ENCODE measurements at places on chromosomes 7 and 10. TPM values are rescaled to one million over a fixed set of nuclear protein-coding genes. Genes with fewer than 3 reads are reported as not detected.

DNA sequence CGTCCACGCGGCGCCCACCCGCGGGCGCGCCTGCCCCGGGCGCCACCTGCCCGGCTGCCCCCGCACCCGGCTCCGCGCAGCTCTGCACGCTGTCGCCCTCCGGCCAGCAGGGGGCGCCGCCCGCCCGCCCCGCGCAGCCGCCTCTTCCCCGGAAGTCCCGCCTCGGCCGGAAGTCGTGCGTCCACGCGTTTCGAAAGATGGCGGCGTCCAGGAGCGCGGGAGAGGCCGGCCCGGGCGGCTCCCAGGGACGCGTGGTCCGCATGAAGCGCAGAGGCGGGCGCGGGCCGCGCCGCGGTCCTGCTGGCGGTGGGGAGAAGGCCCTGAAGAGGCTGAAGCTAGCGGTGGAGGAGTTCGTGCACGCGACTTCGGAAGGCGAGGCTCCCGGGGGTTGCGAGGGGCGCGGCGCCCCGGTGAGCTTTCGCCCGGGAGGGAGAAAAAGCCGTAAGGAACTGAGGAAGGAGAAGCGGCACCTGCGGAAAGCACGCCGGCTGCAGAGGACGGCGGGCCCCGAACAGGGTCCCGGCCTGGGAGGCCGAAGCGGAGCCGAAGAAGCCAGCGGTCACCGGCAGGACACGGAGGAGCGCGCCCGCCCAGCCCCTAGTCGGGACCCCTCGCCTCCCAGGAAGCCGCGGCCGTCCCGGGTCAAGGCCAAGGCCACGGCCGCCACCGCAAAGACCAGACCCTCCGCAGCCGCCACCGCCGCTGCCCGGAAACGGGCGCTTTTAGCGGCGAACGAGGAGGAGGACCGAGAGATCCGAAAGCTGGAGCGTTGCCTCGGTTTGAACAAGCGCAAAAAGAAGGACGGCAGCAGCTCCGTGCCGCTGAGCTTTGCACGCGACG lies at the start of gene NOM1:
NOM1 (plus strand) TSS at position 172 of the 840 bp plus-strand sequence; CDS start at position 198, 26 bp downstream.
- DNase-seq = peak; percentile 74

GRCh38 chr7:102888561-102889233 lies 24.1 kb upstream of the LRRC17 start:
- no peak for DNase-seq

Gene PDE6C
- not detected for total RNA-seq

- DNase-seq = no peak
These were observed 1217.6 kb upstream of the LRRN3 start for GRCh38 chr7:109873296-109873695.

DNA sequence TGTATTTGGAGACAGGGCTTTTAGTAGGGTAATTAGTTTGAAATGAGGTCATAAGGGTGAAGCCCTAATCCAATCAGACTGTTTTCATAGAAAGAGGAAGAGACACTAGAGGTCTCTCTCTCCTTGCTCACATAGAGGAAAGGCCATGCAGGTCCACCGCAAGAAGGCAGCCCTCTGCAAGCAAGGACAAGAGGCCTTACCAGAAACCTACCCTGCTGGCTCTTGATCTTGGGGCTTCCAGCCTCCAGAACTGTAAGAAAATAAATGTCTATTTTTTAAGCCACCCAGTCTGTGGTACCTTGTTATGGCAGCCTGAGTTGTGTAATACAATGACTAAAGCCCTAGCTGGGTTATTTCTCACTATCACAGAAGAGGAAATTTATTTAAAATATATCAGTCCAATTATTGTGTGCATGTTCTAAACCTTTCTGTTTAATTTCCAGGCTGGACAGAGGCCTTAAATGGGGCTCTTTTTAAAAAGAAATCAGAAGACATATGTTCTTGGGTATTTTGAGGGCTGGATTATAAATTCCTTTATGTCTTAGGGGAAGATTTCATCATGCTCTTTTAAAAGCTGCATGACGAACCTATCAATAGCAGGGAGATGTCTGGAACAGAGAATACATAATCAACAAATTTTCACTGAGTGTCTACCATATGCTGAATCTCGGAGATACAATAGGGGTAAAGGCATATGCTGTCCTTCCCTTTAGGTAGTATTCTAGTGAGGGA lies 12.9 kb upstream of the TMEM26 start:
- peak; percentile 25 for DNase-seq

Data from fibroblast of the aortic adventitia (primary cell).